Kidney glomerular epithelial cell (primary cell): ENCODE measurements at places on chromosomes 11 and 22.
A peak's percentile ranks its signal among the peaks of the same experiment; 100 is the strongest.

GRCh38 chr11:34910817-34911216 is 5.4 kb downstream of the APIP start:
- no peak for DNase-seq

DNA sequence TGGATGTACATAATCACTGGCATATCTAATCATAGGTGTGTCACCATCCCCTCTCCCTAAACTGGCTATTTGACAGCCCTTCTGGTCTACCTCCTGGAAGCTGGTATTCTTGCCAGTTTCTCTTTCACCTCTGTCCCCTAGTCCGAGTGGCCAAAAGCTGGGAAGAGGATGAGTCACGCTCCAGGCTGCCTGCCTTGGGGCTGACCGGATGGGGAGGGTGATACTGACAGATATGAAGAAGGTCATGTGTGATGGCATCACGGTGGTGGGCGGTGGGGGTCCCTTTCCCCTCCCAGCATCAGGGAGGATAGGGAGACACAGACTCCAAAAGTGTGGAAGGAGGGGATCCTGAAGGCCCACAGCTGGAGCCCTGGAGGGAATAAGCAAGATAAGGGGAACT is 4.8 kb downstream of the OAF start:
- DNase-seq: peak; percentile 10

DNA sequence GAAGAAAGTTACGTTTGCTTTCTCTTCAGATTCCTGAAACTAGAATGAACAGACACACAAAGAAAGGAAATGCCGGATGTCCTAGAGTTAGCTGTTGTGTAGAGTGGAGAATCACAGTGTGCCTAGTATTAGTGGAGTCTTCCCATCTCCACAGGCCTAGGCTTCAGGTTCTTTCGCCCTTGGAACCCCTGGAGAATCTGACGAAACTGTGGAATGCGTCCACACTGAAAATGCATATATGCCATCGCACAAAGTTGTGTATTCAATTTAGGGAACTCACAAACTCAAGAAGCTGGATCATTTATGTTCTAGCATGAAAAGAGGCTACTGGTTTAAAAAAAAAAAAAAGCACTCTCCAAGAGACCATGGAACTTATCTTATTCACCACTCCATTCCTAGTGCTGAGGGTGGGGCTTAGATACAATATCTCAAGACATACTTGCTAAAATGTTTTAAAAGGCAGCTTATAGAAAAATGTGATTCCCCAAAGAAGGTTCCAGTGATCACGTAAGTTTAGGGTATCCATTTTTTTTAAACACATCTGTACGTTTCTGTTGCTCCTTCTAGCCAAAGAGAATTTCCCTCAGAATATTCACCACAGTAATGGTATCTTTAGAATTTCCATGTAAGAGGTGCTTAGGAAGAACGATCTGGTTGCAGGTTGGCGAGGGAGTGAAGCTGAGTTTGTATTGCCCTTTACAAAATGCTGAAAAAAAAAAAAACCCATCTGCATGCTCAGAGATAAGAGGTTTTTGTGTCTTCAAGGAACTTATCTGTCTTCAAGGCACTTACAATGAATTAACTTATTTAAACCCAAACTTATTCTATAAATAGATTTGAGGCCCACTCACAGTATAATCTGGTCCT is 20.0 kb downstream of the MAML2 start:
- no peak for DNase-seq

- DNase-seq: no peak
Observed at GRCh38 chr11:102883141-102883540, 8.4 kb upstream of the MMP12 start.

DNA sequence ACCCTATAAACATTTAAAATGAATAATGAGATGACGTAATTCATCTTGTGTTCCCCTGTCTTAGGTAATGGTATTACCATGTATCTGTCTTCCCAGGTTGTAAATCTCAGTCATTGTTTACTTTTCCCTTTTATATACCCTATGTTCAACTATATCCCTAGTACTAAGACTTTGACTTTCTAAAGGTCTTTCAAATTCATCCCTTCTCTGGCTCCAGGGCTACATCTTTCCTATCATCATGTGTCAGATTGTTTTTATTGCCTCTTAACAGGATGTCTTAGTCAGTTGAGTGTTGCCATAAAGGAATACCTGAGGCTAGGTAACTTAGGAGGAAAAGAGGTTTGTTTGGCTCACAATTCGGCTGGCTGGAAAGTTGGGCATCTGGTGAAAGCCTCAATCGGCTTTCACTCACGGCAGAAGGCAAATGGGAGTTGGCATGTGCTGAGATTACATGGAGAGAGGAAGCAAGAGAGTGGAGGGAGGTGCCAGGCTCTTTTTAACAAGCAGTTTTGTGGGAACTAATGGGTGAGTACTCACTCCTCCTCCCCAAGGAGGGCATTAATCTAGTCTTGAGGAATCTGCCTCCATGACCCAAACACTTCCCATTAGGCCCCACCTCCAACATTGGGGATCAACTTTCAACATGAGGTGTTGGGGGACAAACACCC is 11.6 kb upstream of the DLAT start:
- no peak for DNase-seq

DNA sequence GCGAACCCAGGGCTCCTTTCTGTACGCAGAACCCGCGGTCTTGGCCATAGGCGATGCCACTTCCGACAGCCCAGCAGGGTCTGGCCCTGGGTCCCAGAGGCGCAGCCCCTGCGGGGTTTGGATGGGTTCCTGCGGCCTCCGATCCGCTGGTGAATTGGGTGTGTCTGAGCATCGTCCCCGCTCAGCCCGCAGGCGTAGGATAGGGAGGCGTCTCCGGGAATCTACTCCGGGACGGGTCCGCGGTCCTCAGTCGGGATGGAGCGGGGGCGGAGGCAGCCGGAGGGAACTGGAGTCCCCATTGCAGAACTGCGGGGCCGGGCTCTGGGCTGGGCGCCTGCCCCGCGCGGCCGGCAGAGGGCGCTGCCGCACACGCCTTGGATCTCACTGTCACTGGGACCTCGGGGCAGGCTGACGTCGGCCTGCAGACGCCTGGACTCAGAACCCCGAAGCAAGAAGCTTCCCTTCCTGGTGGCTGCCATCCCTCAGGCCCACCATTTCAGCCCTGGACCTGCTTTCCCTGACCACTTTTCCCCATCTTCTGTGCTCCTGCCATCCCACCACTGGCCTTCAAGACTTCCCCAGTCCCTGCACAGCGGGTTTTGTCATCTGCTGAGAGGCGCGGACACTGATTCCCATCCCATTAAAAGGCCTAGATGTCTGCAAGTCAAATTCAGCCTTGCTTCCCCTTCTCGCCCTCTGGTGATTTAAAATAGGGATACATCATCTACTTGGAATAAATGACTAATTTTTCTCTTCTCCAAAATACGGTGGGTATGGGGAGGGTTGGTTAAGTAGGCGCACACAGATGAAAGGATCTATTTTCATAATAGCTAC is 38.3 kb upstream of the CREB3L1 start:
- DNase-seq: peak; percentile 59

DNA sequence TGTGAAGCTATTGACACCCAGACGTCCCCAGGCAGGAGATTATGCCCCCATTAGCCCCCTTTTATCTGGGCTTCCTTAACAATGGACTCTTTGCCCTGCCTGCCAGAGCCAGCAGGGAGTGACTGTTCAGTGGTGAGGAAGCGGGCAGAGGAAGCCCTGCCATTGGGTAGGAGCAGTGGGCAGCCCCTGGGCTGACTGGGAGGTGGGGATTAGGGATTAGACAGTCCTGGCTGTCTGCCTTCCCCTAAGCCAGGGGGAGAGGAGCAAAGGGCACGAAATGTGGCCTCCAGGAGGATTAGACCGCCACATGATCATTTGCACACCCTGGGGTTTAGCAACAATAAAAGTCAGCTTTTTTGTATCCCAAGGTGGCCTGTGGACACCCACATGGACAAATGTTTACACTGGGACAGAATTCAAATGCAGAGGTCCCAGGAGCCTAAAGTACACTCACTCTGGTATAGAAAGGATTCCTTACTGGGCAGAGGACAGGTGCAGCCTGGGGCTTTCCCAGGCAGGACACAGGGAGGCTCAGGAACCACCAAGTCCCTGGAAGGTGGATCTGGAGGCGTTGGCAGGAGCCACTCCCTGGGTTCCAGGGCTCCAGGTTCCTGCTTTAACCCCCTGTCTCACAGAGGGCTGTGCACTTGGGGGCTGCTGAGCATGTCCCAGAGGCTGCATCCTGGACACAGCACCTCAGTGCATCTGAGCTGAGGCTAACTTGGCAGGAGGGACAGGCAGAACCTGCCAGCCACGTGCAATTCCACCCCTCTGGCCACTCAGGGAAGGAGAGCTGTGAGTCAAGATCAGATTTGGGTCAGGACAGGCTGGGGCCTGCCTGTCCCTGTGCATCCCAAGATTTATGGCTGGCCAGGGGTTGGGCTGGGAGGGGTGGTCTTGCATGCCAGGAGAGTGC is 2.1 kb downstream of the PNPLA3 start:
- DNase-seq: no peak

- DNase-seq: peak; percentile 5
Observed at GRCh38 chr11:19018901-19019300, 41.6 kb downstream of the MRGPRX2 start.

- no peak for DNase-seq
Observed at GRCh38 chr11:65883058-65883761, 3.6 kb downstream of the CTSW start.

GRCh38 chr22:36065462-36065774 is 36.8 kb upstream of the RBFOX2 start:
- DNase-seq: no peak

DNA sequence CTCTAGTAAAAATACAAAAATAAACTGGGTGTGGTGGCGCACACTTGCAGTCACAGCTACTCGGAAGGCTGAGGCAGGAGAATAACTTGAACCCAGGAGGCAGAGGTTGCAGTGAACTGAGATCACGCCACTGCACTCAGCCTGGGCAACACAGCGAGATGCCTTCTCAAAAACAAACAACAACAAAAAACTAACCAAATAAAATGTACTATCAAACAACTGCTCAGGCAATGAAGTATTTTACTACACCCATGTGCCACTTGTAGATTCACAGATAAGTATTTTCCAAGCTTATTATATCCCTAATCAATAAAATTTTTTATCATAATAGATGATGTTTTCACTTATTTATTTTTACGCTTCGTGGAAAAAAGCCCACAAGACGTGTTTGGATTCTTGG is 924 bp downstream of the C11orf65 start:
- DNase-seq: no peak

DNA sequence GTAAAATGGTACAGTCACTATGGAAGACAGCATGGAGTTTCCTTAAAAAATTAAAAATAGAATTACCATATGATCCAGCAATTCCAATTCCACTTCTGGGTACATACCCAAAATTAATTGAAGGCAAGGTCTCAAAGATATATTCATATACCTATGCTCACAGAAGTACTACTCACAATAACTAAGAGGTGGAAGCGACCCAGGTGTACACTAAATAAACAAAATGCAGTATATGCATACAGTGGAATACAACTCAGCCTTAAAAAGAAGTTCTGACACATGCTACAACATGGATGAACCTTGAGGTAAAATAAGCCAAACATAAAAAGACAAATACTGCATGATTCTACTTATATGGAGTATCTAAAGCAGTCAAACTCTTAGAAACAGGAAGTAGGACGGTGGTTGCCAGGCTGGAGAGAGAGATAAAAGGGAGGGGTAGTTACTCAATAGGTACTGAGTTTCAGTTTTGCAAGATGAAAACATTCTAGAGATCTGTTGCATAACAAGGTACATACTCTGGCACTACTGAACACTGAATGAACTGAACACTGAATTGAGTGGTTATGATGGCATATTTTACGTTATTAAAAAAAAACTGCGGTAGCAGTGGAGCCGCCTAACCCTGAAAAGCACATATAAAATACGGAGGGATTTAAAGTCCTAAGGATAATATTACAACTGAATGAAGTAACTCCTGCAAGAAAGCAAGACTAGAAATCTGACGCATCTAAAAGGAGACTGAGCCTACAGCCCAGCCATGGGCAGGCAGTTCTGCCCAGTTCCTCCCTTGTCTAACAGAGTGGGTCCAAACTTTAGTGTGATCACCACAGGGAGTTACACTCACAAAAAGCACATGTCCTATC is 12.8 kb downstream of the DGCR2 start:
- DNase-seq: peak; percentile 28

DNA sequence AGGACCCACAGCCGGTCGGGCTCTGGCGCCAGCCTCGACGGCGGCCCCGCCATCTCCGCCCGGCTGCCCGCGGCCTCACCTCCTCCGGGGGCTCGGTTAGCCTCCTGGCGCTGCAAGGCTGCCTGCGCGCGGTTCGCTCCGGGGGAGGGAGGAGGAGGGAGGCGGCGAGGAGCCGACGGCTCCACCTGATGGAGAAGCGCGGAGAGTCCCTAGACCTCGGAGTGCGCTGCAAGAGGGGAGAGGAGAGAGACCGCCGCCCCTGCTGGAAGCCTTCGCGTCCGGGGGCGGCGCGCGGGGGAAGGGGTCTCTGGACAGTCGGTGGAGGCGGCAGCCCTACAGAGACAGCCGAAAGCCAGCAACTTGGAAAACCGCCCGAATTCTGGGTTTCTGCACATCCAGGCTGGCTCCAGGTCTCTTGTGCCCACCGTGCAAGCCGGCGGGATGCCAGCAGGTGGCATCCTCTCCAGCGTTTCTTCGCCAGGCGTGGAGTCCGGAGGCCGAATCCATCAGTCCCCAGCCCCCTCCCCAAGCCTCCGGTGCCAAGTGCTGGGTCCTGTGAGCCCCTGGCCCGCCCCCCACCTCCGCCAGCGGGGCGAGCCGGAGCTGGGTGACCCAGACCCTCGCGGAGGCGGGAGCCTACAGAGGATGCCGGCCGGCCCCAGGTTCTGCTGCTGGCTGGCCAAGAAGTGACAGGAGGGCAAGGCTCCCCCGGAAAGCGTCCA is 2.9 kb upstream of the KIRREL3 start:
- DNase-seq: peak; percentile 68

DNA sequence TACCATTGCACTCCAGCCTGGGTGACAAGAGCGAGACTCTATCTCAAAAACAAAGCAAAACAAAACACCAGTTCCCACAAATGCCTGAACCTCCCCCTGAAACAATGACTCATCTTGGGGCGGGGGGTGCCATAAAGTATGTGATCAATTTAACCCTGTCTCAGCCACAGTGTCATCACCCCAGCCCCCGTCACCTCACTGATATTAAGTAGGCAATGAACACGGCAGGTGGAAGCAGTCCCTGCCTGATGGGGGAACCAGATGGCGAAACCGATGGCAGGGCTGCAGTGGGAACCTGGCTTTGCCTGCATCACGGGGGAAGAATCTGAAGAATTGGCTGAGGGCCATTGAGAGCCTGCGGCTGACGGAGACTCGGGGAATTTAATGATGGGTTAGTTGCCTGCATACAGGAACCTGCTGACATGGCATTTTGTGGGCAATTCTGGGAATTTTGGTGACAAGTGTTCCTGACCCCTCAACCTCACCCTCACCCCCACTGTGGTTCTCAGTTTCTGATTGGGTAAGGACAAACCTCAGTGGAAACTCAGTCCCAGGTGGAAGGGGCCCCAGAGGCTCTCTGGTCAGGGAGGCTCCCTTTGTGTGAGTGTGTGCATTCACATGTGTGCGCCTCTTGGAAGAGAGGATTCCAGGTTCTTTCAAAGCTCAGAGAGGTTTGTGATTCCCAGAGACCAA is 39.1 kb upstream of the SHISAL1 start:
- peak; percentile 92 for DNase-seq

GRCh38 chr22:30286813-30287647 is 2.3 kb downstream of the CASTOR1 start:
- DNase-seq: peak; percentile 34

GRCh38 chr22:48574776-48575617 is 1252.7 kb downstream of the BRD1 start:
- DNase-seq: no peak
